ENCODE measurements at places on chromosomes 6 and 20.
A peak's percentile ranks its signal among the peaks of the same experiment; 100 is the strongest.

- DNase-seq = no peak
These were observed 472.7 kb downstream of the PKHD1 start for GRCh38 chr6:51614725-51615124.

- no peak for DNase-seq
These were observed 94.1 kb upstream of the KCNG1 start for GRCh38 chr20:51116765-51117686.

GRCh38 chr6:163323274-163323673, 91.2 kb upstream of the QKI start:
- DNase-seq = no peak

DNA sequence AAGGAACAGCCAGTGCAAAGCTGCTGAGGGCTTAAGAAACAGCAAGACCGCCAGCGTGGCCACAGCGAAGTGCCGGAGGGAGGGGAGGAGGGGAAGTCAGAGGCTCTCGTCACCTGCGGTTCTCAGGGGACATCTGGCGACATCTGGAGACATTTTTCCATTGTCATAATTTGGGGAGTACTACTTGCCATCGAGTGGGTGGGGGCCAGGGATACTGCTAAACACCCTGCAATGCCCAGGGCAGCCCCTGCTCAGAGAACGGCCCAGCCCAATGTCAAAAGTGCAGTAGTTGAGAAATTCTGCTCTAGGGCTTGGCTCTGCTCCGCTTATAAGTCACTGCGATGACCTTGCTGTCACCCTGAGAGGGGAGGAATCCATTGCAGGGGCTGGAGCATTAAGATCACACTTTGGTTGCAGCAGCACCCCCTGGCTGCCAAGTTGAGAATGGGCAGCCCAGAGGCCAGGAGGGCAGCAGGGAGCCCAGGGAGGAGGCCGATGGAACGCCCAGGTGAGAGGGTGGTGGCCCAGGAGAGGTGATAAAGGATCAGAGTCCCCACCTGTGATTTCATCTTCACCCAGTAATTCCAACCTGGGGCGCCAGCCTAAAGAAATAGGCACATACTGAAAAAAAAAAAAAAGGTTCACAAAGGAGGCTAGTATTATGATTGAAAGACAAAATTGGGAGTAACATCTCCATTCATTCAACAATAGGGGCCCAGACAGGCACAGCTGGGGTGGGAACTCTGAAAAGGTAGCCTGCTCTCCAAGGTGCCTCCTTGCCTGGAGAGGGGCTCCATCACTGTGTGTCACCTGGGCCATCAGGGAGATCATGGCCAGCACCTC, 218.2 kb downstream of the BMP7 start:
- DNase-seq = peak; percentile 24

GRCh38 chr6:148611213-148611612, 135.6 kb upstream of the UST start:
- DNase-seq = no peak

DNA sequence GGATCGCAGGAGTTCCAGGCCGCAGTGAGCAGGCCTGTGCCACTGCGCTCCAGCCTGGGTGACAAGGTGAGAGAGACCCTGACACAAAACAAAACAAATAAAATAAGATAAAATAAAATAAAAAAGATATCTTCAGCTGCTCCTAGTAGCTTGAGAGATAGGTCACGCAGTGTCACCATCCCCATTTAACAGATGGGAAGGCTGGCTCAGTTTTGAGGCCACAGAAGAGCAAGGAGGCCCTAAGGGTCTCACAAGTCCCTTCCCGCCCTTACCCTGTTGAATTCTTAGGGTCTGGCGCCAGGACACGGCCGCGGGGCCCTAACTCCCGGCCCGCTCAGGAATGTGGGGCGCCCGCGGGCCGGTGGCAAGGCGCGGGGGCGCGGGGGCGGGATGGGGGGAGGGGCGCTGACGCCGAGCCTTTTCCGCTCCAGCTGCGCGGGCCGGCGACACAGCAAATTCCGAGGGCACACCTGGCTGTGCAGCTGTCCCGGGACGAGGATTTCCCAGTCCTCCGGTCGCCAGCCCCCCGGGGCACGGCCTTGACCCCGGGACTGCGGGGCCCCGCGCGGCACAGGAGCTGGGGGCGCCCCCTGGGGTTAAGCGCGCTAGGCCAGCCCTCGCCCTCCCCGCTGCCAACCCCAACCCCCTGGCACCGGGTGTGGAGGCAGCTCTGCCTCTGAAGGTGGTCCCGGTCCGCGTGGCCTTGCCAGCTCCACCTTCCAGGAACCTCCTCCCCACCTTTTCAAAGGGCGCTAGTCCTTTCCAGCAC, 10.3 kb upstream of the R3HDML start:
- peak; percentile 37 for DNase-seq

GRCh38 chr20:1163105-1163504, 21.7 kb downstream of the TMEM74B start:
- no peak for DNase-seq

DNA sequence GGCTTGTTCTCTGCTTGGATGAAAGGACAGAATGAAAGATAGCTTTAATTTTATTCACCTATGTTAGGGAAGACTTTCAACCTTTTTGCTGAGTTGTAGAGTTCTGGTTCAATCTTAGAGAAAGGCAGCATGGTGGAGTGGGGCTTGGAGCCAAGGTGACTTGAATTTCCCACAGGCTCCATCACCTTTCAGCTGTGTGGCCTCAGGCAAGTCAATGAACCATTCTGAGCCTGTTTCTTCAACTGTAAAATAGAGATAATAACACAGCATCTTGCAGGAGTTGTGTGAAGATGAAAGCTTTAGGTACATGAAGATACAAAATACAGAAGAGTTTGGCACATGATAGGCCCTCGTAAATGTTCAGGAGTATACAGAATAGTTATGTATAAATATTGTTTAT, 19.1 kb upstream of the DTNBP1 start:
- DNase-seq = no peak

DNA sequence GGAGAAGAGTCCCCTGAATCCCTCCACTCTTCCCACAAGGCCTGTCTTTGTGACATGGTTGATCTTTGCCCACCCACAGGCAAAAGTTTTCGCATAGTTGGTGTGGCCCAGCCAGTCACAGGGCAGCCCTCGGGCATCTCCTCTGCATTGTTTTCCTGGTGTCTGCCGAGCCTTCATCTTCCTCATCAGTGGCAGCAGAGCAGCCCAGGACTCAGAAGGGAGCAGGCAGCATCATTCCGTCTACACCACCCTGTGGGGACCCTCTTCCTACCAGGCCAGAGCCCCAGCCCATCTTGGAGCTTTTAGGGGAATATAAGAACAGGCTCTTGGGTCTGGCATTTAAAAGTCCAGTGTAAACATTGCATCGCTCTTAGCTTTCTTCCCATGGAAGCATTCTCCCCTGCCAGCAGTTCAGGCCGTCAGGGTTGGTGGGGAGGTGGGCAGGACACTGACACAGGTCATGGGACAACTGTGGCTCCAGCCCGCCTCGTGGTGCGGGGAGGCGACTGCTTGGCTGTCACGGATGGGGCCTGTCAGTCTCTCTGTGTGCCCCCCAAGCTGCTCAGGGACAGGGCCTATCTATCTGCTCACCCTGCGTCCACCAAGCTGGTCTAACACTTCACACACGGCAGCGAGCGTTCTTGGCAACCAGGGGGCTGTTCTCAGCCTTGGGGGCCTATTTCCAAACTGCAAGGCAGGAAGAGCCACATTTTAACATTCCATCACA, 38.3 kb downstream of the PDRG1 start:
- no peak for DNase-seq

- DNase-seq = no peak
These were observed 47.6 kb downstream of the EZR start for GRCh38 chr6:158771399-158772152.

GRCh38 chr6:50720623-50721022, 7.3 kb downstream of the TFAP2D start:
- no peak for DNase-seq

- no peak for DNase-seq
These were observed 30.4 kb downstream of the HLA-DPB1 start for GRCh38 chr6:33105916-33106871.

- DNase-seq = no peak
These were observed 20.1 kb downstream of the HLA-DMB start for GRCh38 chr6:32920715-32921114.

DNA sequence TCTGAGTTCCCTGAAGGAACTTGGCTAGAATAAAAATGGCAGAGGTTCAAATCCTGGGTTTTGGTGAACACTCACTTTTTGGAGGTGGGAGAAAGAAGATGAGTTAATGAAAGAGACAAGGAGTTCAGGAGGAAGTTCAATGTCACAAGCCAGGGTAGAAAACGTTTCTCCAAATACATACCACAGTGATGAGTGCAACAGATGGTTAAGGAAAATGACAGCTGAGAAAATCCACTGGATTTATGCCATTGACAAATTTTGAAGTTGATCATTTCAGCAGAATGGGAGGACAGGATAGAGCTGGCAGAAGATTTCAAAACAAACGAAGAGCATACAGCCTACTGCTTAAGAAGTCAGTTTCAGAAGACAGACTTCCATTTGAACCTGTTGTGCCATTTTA, 122.7 kb downstream of the GFRAL start:
- DNase-seq = no peak

- DNase-seq = no peak
These were observed 73.2 kb downstream of the QRSL1 start for GRCh38 chr6:106702451-106703110.

DNA sequence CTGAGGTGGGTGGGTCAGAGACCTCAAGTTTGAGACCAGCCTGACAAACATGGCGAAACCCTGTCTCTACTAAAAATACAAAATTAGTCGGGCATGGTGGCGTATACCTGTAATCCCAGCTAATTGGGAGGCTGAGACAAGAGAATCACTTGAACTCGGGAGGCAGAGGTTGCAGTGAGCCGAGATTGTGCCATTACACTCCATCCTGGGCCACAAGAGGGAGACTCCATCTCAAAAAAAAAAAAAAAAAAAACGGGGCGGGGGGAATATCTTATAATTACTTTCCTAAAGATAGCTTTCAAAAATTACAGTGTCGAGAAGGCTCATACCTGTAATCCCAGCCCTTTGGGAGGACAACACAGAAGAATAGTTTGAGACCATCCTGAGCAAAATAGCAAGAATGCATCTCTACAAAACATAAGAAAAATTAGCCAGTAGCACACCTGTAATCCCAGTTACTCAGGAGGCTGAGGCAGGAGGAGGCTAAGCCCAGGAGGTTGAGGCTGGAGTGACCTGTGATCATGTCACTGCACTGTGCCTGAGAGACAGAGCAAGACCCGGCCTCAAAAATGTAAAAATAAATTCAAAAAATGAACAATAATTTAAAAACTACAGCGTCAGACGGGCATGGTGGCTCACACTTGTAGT, 25.8 kb downstream of the CBFA2T2 start:
- DNase-seq = no peak

- no peak for DNase-seq
These were observed 151.5 kb downstream of the CFAP61 start for GRCh38 chr20:20203784-20204183.

- DNase-seq = no peak
These were observed 29.1 kb upstream of the SGK1 start for GRCh38 chr6:134346932-134347545.

DNA sequence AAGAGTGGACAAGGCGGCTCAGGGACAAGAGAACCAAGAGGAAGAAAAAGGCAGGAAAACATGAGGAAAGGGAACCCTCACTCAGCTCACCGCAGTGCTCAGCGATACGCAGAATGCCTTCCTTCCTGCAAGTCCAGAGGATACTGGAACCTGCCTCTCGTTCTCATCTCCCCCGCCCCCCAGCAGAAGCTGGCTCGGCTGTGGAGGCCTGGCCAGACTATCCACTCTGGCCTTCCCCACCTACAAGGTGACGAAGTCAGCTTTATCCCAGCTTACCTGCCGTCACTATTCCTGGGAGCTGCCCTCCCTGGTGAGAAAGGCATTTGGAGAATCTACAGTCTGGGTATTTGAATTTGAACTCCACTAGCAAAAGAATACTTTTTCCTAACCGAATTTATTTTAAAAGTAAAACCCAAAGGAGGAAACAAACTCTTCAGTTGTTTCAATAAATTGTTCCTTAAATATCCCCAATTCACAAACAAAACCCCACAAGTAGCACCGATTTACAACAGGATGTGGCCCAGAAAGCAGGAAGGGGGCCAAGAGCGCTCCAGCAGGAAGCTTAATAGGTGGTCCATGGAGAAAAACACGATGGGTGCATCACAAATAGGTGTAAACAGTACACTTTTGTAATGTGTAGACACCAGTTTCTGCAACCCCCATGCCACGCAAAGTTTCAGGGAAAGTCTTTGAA, 2.1 kb upstream of the DIDO1 start:
- no peak for DNase-seq

GRCh38 chr20:49252556-49253350, 25.1 kb downstream of the ZNFX1 start:
- no peak for DNase-seq

DNA sequence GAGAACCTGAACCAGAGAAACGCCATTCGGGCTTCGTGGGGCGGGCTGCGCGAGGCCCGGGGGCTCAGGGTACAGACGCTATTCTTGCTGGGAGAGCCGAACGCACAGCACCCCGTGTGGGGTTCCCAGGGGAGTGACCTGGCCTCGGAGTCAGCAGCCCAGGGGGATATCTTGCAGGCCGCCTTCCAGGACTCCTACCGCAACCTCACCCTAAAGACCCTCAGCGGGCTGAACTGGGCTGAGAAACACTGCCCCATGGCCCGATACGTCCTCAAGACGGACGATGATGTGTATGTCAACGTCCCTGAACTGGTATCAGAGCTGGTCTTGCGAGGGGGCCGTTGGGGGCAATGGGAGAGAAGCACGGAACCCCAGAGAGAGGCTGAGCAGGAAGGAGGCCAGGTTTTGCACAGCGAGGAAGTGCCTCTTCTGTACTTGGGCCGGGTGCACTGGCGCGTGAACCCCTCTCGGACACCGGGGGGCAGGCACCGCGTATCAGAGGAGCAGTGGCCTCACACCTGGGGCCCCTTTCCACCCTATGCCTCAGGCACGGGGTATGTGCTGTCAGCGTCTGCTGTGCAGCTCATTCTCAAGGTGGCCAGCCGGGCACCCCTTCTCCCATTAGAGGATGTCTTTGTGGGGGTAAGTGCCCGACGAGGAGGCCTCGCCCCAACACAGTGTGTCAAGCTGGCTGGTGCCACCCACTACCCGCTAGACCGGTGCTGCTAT, 904 bp downstream of the B3GALT4 start:
- peak; percentile 50 for DNase-seq

GRCh38 chr20:58293453-58293852, 16.1 kb upstream of the RAB22A start:
- no peak for DNase-seq

- no peak for DNase-seq
These were observed 83.9 kb downstream of the BANF2 start for GRCh38 chr20:17783671-17784070.

DNA sequence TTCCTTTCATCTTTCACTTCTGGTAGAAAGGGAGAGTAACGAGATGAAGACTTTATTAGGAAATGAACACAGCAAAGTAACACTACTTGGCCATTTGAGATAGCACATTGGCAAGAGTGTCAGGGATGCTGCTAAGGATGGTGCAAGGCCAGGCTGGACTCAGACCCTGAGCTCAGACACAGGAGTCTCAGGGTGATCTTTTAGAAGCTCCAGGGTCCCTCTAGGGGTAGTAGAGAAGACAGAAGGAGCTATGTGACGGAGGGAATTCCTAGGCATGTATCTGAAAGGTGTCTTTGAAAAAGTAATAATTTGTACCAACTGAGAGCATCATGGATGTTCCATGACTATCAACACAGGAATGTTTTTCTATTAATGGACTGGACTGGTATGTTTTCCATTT, 436.5 kb downstream of the DHX35 start:
- DNase-seq = no peak
